Uterus (tissue), 4 donors: ENCODE measurements at places on chromosomes 5 and 9. TPM values are rescaled to one million over a fixed set of nuclear protein-coding genes. Genes with fewer than 3 reads are reported as not detected.
A peak's percentile ranks its signal among the peaks of the same experiment; 100 is the strongest.

Gene PDLIM4
- total RNA-seq: 40.2 TPM

Gene MACIR
- total RNA-seq: 3.9 TPM

DNA sequence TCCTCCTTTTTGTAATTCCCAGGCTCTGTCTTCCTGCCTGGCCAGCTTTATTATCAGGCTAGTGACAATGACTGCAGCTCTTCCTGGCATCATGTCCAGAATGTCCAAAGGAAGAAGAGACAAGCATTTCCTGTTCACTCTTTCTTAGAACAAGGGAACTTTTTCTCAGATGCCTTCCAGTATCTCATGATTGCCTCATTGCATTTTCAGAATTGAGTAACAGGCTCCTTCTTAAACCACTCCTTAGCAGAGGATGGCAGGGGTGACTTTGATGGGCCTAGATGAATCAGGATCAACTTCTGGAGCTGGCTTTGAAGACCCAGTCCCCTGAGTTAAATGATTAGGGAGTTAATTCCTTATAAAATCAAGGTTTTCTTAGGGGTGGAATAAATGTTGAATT, 92.9 kb upstream of the RASGRF2 start:
- DNase-seq: no peak

DNA sequence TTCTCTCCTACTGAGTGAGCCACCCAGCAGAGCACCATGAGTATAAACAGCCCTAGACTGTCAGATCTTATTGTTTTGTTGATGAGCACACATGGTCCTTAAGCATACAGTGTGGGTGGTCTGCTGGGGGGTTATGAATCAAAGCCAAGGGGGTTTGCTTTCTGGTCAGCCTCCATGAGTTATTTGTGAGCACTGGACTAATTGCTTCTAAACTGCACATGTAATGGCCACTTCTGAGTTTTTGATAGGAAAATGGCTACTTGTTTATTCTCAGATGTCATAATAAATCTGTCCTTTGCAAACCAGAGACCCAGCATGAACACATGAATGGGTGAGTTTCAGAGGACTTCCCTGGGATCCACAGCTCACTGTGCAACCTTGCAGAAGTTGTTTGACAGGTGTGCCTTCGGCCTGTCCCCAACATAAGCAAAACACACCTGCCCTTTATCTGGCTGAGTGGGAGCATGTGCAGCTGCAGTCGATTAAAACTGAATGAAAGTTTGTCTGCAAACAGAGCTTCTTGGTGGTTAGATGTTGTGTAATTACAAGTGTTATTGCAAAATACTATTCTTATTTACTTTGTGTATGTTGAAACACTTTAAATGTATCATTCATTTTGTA, 35.9 kb downstream of the MAMDC2 start:
- peak; percentile 74 for DNase-seq

- no peak for DNase-seq
Measured at GRCh38 chr5:176817841-176818377, 7.5 kb downstream of the UNC5A start.

- no peak for DNase-seq
Measured at GRCh38 chr5:44935262-44935661, 126.5 kb downstream of the MRPS30 start.

GRCh38 chr9:18775241-18775640, 257.8 kb downstream of the SAXO1 start:
- no peak for DNase-seq
